Stimulated activated CD8-positive, alpha-beta memory T cell treated with anti-CD3 and anti-CD28 coated beads, Interleukin-4, amount 100 ng/mL, for 1 hour (primary cell): ENCODE measurements at places on chromosomes 5 and 9.

DNA sequence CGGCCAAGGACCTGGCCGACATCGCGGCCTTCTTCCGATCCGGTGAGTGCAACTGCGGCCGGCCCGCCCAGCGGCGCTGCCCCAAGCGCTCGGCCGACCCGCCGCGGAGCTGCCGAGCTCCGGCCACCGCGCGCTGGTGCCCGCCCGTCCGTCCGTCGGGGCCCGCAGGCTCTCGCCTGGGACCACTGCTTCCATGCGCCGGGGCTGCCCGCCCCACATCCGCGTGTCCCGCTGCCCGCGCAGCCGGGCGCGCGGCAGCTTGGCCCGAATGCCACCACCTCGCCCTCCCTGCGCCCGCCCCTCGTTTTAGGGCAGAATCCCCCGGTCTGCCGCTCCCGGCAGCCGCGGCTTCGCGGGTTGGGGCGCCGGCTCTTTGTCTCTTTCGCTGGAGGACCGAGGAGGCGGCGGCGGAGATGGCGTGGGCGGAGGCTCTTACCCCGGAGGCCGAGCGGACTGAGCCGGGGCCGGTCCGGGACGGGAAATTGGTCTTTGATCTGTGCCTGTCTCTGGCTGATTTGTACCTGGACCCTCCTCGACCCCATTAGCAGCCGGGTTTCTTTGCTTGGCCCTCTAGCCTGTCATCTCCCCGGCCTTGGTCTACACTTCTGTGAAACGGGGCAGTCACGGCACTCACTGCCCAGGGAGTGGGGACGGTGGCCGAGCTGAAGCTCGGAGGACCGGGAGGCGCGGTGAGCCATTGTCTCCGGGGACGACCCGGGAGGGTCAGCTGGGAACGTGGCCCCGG lies 871 bp downstream of the TRIO start:
- no peak for DNase-seq

DNA sequence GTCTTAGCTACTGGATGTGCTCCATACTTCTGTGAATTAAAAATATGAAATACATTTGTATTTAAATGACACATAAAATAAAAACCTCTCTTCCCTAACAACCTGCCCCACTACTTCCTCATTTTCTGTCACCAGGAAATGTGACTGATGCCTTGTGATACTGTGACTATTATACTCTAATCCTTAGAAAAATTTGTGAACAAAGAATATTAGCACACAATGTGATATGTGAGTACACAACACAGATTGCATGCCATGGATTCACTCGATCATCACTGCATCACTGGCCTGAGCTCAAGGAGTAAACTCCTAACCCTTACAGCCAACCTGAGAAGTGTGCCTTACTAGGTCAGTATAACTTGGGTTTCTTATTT lies 281.0 kb downstream of the EFNA5 start:
- DNase-seq = no peak

DNA sequence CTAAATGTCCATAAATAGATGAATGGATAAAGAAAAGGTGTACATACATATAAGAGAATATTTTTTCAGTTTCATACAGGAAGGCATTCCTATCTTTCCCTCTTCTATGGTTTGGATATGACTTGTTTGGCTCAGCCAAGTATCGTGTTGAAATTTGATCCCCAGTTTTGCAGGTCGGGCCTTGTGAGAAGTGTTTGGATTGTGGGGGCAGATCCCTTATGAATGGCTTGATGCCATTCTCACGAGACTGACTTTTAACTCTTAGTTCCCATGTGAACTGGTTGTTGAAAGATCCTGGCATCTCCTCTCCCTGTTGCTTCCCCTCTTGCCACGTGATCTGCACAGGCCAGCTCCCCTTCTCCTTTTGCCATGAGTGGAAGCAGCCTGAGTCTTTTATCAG lies 421.1 kb upstream of the FTMT start:
- DNase-seq = no peak

- DNase-seq = no peak
Observed at GRCh38 chr5:135724617-135725016, 109.8 kb upstream of the SLC25A48 start.

DNA sequence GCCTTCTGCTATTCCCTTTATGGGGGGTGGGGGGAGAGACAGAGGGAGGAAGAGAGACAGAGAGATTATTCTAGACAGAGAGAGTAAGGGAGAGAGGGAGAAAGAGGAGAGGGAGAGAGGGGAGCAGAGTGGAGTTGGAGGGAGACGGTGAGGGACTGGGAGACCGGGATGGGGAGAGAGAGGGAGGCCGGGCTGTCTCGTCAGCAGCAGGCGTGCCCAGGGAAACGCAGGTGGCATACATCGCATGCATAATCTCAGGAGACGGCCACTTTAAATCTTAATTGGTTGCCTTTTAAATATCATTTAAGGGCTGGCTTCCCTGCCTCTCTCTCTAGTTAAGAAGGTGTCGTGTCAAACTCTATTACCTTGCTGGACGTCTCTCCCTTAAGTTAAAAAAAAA lies 8.4 kb downstream of the IRX4 start:
- DNase-seq = no peak

- no peak for DNase-seq
Observed at GRCh38 chr9:127892831-127893230, 6.6 kb downstream of the ST6GALNAC6 start.

GRCh38 chr9:8845808-8846207 lies 1046.2 kb upstream of the DMAC1 start:
- no peak for DNase-seq

- DNase-seq = no peak
Observed at GRCh38 chr5:160293901-160294561, 18.3 kb downstream of the CCNJL start.

- DNase-seq = no peak
Observed at GRCh38 chr9:135346438-135347050, 133.0 kb upstream of the PPP1R26 start.

GRCh38 chr9:7051711-7052110 lies 293.9 kb downstream of the KDM4C start:
- no peak for DNase-seq

DNA sequence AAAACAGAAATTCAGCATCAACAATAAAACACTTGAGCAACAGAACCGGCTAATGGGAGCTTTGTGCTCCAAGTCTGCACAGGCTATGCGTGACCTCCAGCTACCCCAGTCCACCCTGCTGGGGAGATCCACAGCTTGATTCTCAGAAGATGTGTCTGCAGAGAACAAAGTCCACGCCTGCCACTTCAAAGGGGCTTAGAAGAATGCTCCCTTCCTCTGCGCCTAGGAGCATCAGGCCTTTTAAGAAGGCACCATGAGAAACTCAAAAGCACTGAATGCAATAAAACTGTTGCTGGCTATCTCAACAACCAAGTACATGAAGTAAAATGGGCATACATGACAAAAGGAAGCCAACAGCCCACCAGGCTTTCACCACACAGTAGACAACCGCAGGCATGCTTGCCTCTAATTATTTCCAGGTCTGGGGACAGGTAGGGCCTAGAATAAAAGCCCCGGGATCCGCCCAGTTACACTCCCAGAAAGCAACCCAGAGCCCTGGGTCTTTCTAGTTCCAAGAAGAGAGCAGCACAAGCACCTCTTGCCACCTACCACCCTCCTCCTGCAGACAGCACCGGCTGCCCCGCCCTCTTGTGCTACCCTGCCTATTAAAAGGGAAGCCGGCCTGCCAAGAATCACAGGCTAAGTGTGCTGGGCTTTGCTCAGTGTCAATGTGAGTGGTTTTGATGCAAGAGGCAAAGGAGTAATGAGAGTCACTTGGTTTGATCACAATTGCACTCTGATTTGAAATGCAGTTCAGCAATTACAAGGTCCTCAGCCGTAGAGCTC lies 123.2 kb downstream of the SPOCK1 start:
- no peak for DNase-seq
